ENCODE measurements at places on chromosomes 2 and 18.

GRCh38 chr18:44388329-44388728 lies 292.4 kb upstream of the SETBP1 start:
- DNase-seq, result peak; percentile 24

GRCh38 chr2:8624855-8625398 lies 56.9 kb upstream of the ID2 start:
- no peak for DNase-seq

- DNase-seq, result no peak
Measured at GRCh38 chr2:81645745-81646301, 1341.3 kb upstream of the LRRTM1 start.

GRCh38 chr18:48360376-48361021 lies 48.7 kb downstream of the ZBTB7C start:
- DNase-seq, result no peak

DNA sequence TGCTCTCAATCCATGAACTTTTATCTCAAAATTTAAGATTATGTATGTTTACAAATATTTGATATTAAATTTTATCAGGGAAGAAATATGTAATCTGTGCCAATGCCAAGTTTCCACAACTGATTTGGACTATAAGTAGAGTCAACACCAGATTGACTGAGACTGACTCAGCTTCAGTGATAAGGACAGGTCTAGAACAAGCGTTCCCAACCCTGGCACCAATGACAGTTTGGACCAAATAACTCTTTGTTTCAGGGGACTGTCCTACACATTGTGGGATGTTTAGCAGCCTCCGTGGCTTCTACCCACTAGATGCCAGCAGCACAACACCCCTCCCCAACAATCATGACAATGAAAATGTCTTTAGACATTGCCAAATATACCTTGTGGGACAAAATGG lies 165.3 kb downstream of the THADA start:
- no peak for DNase-seq

DNA sequence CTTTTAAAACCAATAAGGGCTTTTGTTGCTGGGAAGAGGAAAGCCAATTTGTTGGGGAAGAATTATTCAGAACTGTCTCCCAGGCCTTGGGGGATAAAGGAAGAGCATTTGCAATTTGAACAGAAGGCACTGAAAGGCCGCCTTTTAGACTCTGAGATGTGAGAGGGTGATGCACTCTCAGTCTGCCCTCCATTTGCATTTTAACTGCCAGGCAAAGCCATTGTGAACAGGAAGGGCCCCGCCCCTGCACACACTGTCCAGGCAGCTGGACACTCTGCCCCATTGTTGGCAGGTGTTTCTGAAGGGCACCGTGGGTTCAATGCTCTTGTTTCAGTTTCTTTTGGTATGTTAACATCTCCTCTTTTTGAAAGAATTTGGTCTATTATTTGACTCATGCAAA lies 169.5 kb upstream of the COPS8 start:
- no peak for DNase-seq

DNA sequence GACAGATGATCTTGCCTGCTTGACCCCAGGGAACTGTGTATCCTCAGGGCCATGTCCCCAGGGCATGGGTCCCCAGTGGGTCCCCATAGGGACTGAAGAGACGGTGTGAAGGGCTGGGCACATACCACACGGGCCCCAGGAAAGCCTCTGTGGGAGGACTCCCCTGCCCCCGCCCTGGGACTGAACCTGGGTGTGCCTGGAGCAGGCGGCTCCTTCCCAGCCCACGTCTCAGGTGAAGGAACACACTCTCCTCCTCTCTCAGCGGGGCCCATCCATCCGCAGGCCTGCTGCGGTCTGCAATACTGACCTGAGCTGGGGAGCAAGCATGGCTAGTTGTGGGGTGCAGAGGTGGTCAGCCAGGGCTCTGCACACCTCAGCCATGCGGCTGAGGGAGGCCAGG lies 45.2 kb downstream of the KIF1A start:
- DNase-seq, result no peak

DNA sequence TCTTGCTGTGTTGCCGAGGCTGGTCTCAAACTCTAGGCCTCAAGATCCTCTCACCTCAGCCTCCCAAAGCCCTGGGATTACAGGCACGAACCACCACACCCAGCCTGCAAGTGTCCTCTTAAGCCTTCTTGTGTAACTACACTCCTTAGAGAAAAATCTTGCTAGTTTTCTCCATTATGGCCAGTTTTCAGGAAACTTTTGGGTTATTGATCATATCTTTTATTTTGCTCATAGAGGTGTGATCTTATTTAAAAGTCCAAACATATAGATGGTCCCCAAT lies 2.4 kb downstream of the SOCS6 start:
- DNase-seq, result no peak

GRCh38 chr2:221262651-221263050 lies 309.5 kb downstream of the EPHA4 start:
- DNase-seq, result no peak

- no peak for DNase-seq
Measured at GRCh38 chr2:10232096-10232815, 70.4 kb upstream of the HPCAL1 start.

- DNase-seq, result peak; percentile 8
Measured at GRCh38 chr2:70855667-70856066, 20.1 kb upstream of the CD207 start.

DNA sequence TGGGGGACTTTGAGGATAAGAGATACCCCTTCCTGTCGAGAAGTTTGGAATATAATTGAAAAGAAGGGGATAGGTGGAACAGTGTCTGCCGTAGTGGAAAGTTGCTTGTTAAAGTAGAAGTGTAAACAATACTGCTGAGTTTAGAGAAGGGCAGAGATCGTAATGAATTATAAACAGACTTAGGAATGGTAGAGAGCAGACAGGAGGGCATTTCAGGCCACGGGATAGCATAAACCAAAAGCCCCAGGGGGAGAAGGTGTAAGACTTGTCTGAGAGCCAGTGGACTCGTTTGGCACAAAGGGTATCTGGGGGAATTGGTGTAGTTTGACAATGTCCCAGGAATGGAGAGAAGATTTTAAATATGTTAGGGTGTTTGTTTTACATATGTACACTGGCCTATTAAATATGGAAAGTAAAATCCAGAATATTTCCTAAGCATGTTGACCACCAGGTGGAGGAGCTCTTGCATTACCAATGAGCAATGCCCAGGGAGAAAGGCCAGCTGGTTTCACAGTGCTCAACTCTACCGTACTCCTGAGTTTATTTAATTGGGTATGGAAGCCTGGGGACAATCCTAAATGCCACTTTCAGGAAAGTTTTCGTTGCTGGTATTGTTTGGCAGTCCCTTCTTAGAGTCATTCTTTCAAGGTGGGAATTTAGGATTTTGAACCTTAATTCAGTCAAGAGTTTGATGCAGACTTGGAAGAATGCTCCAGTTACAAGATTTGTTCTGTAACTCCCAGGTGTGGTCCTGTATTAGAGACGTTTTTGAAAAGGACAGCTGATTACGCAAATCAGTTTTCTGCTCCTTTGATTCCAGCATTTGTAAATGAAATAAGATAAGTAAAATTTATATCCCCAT lies 7.5 kb downstream of the COPS8 start:
- peak; percentile 88 for DNase-seq

GRCh38 chr18:58177896-58178470 lies 134.0 kb downstream of the NEDD4L start:
- DNase-seq, result peak; percentile 31

GRCh38 chr2:100073110-100073509 lies 69.3 kb downstream of the AFF3 start:
- DNase-seq, result no peak

DNA sequence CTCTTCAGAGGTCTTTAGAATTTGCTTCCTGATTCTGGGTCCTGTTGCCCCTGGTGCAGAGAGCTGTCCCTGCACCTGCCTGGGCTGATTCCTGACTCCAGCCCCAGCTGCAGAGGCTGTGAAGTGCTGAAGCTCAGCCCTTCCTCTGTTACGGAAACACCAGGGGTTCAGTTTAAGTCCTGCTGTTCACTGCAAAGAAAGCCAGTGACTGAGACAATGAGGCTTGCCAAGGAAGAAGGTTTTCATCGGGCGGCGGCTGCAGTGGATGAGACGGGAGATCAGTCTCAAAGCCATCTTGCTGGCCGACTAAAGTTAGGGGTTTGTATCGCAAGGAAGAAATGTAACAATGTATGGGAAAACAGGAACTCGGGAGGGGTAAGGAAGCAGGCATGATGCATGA lies 142.4 kb upstream of the ZNF236 start:
- no peak for DNase-seq

Data from adipocyte (in vitro differentiated cells).